ENCODE measurements at places on chromosomes 6 and 20.

GRCh38 chr6:77074037-77074713 lies 389.1 kb downstream of the HTR1B start:
- no peak for DNase-seq

GRCh38 chr6:33139596-33140206 lies 52.6 kb downstream of the COL11A2 start:
- no peak for DNase-seq

- DNase-seq: no peak
Measured at GRCh38 chr6:31351033-31351380, 6.0 kb downstream of the HLA-B start.

GRCh38 chr6:138026342-138026741 lies 80.9 kb downstream of the PERP start:
- DNase-seq: no peak

DNA sequence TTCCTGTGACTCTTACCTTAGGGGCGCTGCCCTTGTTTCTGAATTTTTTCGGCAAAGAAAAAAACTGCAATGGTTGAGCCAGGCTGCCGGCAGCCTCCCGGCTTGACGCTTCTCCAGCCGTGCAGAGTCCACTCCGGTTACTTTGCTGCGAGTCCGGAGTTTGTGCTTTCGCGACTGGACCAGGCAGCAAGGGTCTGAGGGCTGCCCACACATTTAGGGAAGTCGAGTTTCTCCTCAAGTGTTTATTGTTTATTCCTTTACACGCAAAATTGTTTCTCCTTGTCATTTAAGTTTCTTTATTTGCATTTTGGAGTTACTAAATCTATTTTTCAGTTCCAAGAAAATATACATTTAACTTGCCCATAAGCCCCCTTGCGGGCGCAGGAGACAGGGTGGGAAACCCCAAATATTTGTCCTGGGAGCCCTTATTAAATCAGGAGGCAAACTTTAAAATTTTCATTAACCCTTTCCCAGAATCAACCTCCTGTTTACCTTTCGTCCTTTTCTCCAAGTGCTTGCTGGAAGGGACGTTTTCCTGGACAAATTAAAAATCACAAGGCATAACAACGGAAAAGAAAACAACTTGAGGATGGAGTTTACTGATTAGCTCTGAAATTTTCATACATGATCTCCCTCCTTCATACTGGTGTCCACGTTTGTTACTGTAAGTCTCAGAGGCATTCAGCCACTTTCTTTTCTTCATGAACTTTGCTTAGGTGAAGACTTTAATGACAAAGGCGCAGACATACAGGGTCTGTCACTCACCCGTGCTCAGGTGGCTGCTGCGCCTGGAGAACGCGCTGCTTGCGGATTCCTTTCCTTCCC lies 1.7 kb upstream of the PDE10A start:
- no peak for DNase-seq

GRCh38 chr6:39923861-39924260 lies 10.4 kb downstream of the MOCS1 start:
- no peak for DNase-seq

GRCh38 chr6:108203189-108204112 lies 37.6 kb downstream of the NR2E1 start:
- DNase-seq: no peak

GRCh38 chr20:5177071-5177470 lies 50.3 kb downstream of the CDS2 start:
- DNase-seq: no peak

- DNase-seq: no peak
Measured at GRCh38 chr6:2752477-2753109, 1.9 kb upstream of the MYLK4 start.

GRCh38 chr6:170185175-170185978 lies 105.5 kb downstream of the DLL1 start:
- DNase-seq: no peak

- no peak for DNase-seq
Measured at GRCh38 chr20:10374036-10374435, 60.0 kb downstream of the MKKS start.

DNA sequence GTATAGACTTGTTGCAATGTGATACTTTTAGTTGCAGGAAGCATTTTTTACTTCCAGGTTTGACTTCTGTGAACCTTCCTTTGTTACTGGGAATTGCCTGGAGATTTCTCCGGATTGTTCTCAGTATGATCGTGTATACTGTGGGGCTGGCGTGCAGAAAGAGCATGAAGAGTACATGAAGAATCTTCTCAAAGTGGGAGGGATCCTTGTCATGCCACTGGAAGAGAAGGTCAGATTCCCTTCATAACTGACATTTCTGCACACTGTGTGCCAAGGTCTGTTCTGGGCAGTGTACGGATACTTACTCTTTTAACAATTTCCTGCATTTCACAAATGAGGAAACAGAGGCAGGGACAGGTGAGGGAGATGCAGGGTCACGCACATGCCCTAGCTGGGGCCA lies 9.7 kb downstream of the PCMTD2 start:
- no peak for DNase-seq

- DNase-seq: no peak
Measured at GRCh38 chr6:46023216-46023915, 7.7 kb upstream of the CLIC5 start.

DNA sequence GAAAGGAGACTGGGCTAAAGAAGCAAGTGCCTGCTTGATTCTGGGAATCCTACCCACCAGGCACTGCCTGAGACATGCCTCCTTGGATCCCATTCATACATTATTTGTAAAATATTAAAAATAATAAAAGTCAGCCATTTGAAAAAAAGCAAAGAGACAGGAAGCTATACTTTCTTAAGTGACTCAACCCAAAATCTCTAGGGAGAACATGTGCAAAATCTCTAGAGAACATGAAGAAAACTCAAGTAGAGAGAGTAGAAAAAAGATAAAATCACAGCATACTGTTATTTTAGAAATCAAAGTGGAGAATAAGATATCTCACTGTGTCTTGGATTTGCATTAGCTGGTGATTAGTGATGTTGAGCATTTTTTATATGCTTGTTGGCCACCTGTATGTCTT lies 197.2 kb upstream of the GGTLC1 start:
- DNase-seq: no peak

- no peak for DNase-seq
Measured at GRCh38 chr6:15145821-15146220, 100.0 kb upstream of the JARID2 start.

- DNase-seq: no peak
Measured at GRCh38 chr20:59402681-59403080, 102.3 kb downstream of the EDN3 start.

DNA sequence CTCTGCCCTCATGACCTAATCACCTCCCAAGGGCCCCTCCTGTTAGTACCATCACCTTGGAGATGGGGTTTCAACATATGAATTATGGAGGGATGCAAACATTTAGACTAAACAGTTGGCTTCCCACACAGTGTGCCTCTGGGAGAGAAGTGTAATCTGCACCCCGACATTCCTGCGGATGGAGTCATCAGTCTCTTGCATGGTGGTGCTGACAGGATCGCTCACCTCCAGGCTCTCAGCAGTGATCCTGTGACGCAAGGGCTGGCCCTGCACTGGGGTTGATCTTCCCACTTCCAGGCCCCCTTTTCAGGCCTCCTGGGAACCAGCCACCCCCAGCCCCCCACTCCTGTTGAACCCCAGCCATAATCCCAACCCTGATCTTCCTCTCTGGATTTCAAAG lies 16.0 kb upstream of the PI16 start:
- DNase-seq: no peak

- no peak for DNase-seq
Measured at GRCh38 chr6:39004801-39005200, 43.8 kb upstream of the GLP1R start.

DNA sequence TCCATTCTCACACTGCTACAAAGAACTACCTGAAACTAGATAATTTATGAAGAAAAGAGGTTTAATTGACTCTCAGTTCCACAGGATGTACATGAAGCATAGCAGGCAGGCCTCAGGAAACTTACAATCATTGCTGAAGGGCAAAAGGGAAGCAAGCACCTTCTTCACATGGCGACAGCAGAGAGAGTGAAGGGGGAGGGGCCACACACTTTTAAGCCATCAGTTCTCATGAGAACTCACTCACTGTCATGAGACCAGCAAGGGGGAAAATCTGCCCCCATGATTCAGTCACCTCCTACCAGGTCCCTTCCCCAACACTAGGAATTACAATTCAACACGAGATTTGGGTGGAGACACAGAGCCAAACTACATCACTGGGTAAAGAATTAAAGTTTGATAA lies 12.5 kb upstream of the ENPP1 start:
- DNase-seq: no peak

GRCh38 chr6:151175662-151176445 lies 63.9 kb upstream of the AKAP12 start:
- DNase-seq: no peak

DNA sequence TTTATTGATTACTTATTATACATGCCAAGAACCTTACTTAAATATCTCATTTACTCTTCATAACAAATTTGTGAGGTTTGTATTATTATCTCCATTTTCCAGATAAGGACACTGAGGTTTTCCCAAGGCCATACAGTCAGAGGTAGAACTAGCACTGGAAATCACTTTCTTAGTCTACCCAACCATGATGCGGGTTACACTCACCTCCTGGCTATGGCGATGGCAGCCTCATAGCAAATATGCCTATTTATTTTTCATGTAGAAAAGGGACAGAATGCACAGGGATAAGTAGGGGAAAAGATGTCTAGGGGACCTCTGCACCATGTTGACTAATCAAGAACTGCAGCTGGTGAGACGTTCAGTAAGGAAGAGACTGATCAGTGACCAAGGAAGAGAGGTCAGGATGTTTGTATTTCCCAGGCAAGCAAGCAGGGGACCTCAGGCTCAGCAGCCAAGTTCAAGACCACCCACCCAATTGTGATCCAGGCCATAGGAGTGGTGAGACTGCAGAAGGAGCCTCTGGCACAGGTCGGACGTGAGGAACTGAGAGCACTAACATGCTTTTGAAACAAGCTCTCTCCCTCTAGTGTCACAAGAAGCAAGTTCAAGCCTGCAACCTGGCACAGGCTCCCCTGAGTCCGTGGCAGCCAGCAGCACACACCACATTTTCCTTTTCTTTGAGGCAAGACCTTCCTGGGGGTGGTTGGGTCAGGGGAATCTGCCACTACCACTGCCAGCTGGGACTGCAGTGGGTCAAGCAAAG lies 97.8 kb downstream of the GMPR start:
- DNase-seq: no peak

DNA sequence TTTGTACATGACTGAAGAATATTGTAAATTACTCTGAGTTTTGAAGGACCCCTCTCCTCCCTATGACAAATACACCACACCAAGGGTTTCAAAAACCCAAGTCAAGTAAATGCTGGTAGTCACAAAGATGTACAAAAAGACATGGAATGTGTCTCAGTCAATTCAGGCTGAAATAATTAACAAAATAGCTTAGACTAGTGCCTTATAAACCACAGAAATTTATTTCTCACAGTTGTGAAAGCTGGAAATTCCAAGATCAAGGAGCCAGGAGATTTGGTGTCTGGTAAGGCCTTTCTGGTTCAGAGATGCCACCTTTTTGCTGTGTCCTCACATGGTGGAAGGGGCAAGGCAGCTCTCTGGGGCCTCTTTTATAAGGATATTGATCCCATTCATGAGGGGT lies 202.3 kb upstream of the RIN2 start:
- DNase-seq: no peak
